ENCODE measurements at places on chromosomes 2 and 18.

DNA sequence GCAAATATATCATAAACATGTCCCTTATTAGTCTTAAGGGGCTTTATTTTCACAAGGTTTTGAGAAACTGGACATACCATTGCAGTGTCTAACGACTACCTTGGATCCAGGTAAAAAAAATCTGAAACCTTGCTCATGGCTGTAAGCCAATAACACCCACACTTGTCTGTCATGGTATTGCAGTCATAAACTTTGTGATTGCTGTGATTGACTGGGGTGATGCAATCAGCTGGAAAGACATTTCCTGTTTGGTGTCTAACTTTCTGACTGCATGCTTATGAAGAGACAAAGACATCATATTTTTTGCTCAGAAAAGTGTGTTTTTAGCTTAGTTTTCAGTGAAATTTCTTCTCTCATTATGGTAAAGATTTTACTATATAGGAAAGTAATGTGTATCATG, 635.0 kb downstream of the TSN start:
- DNase-seq, result no peak

DNA sequence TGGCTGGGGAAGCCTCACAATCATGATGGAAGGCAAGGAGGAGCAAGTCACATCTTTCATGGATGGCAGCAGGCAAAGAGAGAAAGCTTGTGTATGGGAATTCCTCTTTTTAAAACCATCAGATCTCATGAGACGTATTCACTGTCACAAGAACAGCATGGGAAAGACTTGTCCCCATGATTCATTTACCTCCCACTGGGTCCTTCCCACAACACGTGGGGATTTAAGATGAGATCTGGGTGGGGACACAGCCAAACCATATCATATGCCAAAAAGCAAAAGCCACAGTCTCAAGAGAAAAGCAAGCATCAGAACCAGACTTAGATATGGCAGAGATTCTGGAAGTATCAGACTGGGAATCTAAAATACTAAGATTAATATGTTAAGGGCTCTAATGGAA, 30.0 kb upstream of the SCRN3 start:
- no peak for DNase-seq

GRCh38 chr2:19893520-19894133, 8.2 kb downstream of the TTC32 start:
- DNase-seq, result no peak

GRCh38 chr2:86301711-86302202, 35.7 kb downstream of the REEP1 start:
- DNase-seq, result no peak

DNA sequence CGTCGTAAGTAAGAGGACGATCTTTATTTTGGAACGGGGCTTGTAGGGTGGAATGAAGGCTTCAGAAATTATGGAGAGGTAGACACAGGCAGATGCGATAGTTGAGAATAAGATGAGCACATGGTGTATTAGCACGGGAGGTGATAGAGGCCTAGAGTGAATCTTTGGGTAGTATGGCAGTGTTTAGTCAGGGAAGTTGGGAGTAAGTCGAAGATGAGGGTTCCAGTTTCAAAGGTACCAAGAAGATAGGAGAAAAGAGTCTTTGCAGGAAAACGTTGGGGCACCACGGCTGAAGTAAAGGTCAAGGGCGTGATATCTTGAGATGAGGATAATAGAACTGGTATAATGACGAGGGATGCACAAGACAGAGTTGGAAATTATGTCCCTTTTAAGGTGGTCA, 654 bp downstream of the PIK3C3 start:
- no peak for DNase-seq

- DNase-seq, result no peak
Observed at GRCh38 chr2:218161644-218162043, 5.1 kb downstream of the CXCR1 start.

Data from ascending aorta (tissue), 2 donors.